Calu3 (cell line): ENCODE measurements at places on chromosomes 12 and 14. TPM values are rescaled to one million over a fixed set of nuclear protein-coding genes. Genes with fewer than 3 reads are reported as not detected.

GRCh38 chr14:24329736-24330135 is 5.1 kb downstream of the ADCY4 start:
- no peak for DNase-seq

- DNase-seq: no peak
These were observed 228.7 kb downstream of the APAF1 start for GRCh38 chr12:98873776-98874175.

DNA sequence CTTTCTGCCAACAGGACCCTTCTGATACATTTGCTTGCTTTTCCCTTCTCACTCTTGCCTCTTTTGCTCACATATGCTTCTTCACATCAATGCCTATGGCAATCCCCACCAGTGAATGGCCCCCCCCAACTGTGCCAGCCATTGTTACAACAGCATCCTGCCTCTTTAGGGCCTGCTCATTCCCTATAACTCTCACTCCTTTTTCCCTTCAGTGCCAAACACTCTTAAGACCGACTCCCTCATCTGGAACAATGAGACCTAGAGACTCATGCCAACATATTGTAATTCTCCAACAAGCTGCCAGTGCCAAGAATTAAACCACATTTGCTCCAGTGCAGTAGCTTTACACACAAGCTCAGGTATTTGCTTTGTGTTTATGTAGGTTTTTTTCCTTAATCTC is 189.0 kb downstream of the SOX5 start:
- no peak for DNase-seq

- no peak for DNase-seq
These were observed 41.7 kb downstream of the NPAS3 start for GRCh38 chr14:32980178-32980901.

DNA sequence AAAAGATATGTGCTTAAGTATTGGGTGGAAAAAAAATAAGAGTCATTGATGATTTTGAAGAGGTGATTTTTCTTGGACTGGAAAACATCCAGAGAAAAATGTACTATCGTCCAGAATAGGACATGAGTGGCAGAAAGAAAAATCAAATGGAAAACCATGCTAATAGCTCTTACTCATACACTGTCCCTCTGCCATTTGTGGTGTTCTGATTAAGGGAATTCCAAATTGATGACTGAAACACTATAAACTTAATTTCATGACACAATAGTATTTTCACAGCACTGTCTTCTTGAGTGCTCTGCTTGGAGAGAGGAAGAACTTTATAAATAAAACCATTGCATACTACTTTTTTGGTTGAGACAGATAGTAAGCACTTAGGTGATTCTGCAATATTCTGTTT is 72.4 kb downstream of the USP15 start:
- DNase-seq: no peak

- peak; percentile 7 for DNase-seq
These were observed 56.5 kb downstream of the HSPB8 start for GRCh38 chr12:119235197-119235751.

DNA sequence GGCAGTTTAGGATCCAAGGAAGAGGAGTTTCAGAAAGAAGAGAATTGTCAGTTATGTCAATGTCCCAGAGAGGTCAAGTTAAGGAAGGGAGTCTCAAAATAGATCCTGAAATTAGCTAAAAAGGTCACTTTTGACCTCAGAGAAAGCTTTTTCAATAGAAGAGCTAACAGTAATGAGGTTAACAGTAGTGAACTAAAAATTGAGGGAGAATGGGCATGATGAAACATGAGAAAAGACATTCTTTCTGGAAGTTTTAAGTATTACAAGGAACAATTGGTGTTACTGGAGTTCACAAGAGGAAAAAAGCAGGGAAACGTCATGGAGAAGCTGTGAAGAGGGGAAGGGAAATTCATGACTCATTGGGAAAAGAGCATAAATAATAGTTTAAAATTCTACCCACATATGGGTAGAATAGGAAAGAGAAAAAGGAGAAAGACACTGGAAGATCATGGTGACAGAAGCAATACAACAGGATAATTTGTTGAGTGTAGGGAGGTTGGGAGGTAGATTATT is 381.2 kb upstream of the FAR2 start:
- DNase-seq: no peak

- DNase-seq: no peak
These were observed 166.3 kb upstream of the PTPRQ start for GRCh38 chr12:80277732-80278131.

DNA sequence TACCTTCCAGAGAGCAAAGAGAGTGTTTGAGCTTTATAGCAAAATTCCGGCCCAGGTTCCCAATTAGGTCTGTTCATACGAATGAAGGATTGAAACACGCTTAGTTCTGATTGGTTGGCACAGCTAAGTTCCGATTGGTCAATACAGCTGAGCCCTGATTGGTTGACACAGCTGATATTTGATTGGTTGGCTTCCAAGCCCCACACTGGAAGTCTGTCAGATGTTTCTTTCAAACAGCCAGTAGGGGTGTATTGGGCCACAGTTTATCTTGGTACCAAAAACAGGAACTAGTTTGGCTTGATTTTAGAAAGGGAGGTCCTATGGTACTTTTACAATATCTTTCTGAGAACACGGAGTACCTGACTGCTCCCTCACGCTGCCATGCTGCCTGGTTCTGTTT is 93.4 kb downstream of the CAND1 start:
- no peak for DNase-seq

DNA sequence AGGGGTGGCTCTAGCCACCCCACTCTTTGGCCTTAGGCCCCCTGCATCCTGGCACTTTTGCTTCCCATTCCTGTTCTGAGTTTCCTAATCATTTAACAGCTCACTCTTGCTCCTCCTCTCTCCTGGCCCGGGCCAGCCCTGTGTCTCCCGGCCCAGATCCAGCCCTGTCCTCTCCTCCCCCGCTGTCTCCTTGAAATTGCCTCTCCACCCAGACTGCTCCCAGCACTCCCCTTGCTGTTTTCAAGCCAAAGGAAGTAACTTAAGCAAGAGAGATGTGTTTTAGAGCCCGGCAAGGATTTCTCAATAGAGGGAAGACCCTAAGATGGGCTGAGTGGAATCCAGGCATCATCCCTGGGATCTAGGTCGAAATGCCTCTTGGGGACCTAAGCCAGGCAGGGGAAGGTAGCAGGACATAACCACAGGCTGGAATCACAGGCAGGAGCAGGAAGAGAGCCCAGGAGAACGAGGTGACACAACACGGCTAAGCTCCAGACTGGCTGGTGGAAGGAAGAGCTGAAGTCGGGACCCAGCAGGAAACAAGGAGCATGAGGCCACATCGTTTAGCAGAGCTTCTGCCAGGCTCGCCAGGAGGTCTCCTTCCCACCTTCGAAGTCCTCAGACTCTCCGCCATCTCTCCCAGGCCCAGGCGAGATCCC is 2.0 kb upstream of the LRP1-AS start:
- no peak for DNase-seq

DNA sequence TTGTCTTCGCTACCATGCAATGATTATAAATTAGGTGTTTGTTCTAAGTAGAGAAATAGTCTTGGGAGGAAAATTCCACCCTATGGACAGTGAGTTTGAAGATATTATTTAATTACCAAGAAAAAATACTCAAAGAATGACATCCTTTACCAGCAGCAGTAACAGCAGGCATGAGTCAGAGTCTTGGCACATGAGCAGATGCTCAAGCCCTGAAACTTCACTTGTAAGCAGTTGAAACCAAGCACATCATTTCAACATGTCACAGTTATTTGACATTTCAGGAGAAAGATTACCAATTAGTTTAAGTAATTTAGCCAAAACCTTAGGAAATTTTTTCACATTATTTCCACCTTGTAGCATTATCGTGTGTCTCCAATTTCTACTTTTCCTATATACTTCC is 99.2 kb downstream of the C12orf50 start:
- DNase-seq: no peak

GRCh38 chr12:73769337-73769736 is 768.3 kb upstream of the ATXN7L3B start:
- DNase-seq: no peak

DNA sequence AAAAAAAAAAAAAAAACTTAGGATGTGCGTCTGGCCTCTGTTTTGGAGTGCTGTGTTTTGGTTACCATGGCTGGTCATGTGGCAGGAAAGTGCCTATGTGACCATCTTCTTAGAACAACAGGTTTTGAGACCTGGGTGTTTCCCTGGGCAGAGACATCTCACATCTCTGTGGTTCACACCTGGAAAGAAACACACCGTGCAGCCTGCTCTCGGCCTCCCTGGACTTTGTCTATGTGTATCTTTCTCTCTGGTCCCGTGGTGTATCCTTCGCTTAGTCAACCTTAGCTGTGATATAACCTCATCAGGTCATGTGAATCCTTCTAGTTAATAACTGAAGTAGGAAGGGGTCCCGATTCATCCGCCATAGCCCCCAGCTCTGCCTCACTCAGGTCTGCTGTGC is 22.6 kb downstream of the ACADS start:
- no peak for DNase-seq

DNA sequence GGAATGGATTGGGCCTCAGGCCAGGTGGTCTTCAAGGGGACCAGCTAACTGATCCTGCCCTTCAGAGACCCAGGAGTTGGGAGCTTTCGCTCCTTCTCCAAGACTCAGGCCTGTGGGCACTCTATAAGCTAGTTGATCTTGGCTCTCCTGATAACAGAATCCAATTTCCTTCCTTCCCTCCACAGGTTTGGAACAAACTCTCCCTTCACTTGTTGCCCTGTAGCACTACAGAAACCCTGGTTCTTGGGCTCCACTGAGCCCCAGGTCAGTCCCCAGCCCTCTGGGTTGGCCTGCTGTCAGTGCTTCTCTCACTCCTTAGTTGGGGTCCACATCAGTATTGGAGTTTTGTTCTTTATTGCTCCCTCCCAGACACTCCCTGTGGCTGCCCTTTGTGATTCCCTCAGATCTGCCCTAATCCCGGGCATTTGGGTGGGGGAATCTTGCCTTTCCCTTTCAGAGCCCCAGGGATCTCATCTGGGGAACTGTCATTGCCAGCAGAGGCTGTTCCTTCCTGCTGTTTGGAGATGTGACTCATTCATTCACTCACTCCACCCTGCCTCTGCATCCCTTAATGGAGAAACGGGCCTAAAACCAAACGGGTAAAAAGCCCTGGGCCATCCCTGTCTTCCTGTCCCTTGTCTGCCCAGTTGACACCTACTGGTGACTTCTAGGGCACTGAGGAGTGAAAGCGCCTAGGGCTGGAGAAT is 4.4 kb upstream of the GPD1 start:
- DNase-seq: no peak

GRCh38 chr12:51424662-51425539 is at the start of gene SLC4A8:
Gene SLC4A8 (plus strand): TSS chr12:51424831. CDS start chr12:51424988, 157 bp downstream.
- peak; percentile 76 for DNase-seq

DNA sequence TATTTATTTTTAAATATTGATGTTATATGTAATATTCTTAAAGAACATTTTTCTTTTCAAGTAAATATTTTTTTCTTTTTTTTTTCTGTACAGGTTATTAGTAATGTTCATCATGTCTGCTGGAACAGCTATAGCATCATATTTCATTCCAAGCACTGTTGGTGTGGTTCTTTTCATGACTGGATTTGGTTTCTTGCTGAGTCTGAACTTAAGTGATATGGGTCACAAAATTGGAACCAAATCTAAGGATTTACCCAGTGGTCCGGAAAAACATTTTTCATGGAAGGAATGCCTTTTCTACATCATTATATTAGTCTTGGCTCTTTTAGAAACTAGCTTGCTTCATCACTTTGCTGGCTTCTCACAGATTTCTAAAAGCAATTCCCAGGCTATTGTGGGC is 23.2 kb downstream of the PCNX4 start:
- no peak for DNase-seq

- DNase-seq: no peak
These were observed 14.3 kb downstream of the SCARB1 start for GRCh38 chr12:124849382-124849781.

DNA sequence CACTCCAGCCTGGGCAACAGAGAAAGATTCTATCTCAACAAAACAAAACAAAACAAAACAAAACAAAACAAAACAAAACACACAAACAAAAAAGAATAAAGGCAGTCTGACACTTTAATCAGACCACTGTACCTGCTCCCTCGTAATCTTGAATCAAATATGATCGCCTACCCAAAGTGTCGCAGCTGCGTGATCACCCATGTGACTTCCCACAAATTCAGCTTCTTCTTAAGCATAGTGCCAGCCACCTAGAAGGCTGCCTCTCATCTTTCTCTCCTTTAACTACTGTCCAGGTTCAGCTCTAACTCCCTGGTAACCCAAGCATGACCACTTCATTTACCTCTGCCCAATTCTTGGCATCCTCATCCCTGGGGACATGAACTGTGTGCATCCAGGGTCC is 37.4 kb downstream of the FMNL3 start:
- DNase-seq: no peak

- DNase-seq: peak; percentile 47
These were observed 29.4 kb upstream of the BCL7A start for GRCh38 chr12:121992059-121992879.

DNA sequence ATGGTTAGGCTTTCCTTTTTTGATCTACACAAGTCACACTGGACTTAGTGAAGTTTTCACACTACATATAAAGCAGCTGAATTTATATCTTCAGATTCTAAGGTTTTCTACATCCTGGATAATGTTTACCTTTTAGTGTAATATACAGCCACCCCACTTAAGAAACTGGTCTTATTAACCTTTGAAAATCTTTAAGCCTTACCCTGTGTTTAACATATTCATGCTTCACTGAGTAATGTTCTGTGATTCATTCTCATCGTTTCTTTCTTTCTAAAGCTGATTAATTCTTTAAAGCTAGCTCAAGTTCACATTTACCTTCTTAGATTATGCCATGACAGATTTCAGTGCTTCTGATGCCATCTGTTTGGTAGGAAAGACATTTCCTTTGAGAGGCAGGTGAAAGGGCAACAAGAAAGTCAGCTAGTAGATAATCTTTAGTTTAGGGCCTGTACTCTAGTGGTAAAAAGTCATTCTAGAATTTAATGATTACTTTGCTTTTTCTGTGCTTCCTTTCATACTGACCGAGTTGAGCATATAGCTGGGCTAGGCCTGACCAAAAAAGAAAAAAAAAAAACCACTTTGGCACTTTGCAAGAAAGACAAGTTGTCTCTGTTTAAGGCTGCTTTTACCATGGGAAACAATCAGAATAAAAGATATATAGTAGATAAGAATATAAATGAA is 690.9 kb upstream of the FBXO33 start:
- DNase-seq: no peak

TAS2R19 gene
- total RNA-seq: 3.2 and 4.5 TPM in 2 replicates

BCL11B gene
- total RNA-seq: 0.24 and 0.59 TPM in 2 replicates

SERPINA10 gene
- not detected in 2 replicates for total RNA-seq

IKZF4 gene
- total RNA-seq: 7.3 and 9.0 TPM in 2 replicates

TBX5 gene
- total RNA-seq: not detected in 2 replicates

SERPINA5 gene
- total RNA-seq: 20.7 and 21.6 TPM in 2 replicates

CLEC4E gene
- total RNA-seq: not detected in 2 replicates

PPP1R36 gene
- total RNA-seq: 0.40 TPM in 1 of 2 replicates, not detected in the other

ANKRD9 gene
- total RNA-seq: 23.3 and 23.8 TPM in 2 replicates
